ENCODE measurements at places on chromosomes 12 and 14.

DNA sequence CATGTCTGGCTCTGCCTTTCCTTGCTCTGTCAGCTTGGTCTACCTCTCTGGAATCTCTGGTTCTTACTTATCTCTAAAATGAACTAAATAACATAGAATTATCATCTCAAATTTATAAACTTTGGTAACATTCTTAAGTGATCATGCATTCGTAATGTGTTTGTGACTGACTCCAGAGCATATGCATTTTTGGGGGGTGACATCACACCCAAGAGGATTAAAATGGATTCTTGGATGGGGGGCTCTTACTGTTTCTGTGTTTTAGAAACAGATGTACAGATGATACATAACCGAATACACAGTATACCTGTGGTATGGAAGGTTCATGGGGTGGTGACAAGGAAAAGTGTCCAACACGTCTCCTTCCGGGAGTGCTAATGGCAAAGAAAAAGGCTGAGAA, 1162.1 kb downstream of the VRK1 start:
- no peak for DNase-seq

DNA sequence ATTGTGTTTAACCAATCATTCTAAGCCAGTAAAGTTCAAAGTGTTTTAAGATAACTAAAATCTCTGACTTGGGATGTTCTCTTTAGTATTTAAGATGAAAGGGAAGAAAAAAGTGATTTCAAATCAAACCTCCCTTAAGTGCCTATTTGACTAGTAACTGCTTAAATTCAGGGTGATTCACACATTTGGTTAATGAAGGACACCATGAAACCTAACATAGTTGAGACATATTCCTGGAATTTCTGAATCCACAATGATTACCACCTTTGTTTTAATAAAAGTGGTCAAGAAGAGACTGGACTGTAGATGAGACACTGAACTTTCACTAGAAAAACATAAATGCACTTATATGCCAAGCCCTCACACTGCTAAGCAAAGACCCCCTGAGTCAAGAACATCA, 138.7 kb downstream of the MED13L start:
- DNase-seq = no peak

DNA sequence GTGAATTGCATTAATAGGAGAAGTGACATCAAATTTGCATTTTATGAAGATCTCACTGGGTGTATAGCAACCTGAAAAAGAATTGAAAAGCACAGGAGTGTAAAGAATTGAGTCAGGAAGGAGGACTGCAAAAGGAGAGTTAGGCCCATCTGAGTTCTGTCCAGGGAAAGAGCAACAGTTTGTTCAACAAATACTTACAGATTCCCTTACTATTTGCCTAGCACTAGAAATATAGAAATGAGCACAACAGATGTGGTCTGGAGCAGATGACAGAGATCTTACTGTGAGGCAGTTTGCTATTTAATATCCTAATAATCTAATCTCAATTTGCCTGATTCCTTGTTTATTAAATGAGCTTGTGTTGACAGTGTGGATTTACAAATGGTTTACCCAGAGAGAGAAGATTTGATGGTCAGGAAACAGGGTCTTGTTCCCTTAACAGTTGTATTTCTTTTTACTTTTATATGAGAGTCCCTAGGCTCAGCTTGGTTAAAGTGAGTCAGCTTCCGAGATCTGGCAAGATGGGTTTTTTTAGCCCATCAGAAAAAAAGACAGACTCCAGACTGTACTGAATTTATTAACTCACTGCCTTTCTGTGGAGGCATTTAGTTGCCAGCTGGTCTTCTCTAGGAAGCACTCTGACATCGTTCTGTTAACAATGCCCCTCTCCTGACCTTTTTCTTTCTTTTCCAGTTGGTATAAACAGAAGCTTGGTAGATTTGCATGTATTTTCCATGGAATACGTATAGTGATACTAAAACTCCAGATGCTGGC, 229.7 kb downstream of the TTC6 start:
- no peak for DNase-seq

GRCh38 chr14:79916892-79917291, 294.4 kb downstream of the DIO2 start:
- no peak for DNase-seq

DNA sequence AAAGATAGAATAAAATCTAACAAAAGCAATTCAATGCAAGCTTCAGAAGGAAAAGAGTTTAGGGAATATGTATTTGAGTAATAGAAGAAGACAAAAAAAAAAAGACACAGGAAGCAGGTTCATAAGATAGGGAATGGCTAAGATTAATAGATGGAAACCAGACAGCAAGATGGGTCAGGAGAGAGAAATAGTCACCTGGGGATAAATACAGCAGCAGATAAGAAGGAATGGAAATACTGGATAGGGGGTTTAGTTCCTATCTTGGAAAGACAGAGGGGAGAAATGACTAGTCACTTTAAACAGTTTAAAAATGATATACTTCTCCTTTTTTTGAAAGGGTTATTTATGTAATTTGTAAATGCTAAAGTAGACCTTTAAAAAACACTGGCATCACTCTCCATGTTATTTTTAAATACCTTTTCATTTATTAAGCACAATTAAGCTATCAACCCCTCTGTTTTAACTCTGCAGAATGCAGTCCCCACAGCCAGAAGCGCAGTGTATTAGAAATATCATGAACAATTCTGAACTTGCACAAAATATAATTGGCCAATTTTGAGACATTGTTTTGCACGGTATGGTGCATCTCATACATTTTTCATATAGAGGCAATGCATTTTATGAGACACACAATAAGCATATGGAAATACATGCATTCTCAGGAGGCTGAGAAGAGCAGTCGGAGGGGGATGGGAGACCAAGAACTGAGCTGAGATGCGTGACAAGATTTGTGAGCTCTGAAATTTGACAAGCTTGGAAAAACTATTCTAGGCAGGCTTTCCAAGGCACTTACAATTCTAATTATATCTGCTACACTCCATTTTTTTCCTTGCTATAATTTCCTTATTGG, 303.4 kb upstream of the PRICKLE1 start:
- no peak for DNase-seq

DNA sequence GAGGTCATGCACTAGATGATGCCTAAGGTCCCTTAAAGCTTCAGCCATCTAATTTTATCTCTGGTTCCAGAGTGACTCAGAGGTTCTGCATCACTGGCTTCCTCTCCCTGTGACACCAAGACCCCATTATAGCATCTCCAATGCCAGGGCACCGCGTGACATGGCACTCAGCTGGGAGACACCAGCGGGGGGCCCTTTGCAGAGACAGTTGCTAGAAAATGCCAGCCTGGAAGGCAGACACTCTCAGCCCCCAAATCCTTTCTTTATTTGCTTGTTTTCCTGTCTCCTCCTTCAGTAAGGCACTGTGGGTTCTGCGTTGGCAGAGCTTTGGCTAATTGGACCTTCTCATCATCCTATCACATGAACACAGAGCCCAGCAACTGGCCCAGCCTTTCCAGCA, 123.5 kb upstream of the VRK1 start:
- no peak for DNase-seq

DNA sequence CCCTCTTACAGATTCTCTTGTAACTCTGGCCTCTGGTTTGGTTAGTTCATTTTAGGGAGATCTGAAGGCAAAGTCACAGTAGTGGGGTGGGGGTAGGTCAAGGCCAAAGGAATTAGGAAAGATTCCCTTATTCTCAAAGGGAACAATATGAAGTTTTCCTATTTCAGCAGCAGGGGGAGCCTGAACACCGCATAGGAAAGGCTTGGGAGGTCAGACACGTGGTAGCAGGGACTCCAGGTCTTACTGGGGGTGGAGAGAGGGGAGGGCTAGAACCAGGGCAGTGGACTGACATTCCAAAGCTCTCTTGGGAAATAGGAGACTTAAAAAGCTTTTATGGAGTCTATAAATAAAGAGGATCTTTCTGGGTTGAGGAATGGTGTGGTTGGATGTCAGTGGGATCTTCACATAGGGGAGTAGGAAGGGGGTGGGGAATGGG, 1.3 kb downstream of the ZC3H10 start:
- DNase-seq = peak; percentile 86

GRCh38 chr14:68403191-68404145, 389.4 kb downstream of the ZFP36L1 start:
- no peak for DNase-seq

GRCh38 chr14:69137416-69137815, 15.5 kb downstream of the DCAF5 start:
- DNase-seq = no peak

- DNase-seq = peak; percentile 48
Observed at GRCh38 chr12:100715976-100716944, 78.3 kb upstream of the ANO4 start.

DNA sequence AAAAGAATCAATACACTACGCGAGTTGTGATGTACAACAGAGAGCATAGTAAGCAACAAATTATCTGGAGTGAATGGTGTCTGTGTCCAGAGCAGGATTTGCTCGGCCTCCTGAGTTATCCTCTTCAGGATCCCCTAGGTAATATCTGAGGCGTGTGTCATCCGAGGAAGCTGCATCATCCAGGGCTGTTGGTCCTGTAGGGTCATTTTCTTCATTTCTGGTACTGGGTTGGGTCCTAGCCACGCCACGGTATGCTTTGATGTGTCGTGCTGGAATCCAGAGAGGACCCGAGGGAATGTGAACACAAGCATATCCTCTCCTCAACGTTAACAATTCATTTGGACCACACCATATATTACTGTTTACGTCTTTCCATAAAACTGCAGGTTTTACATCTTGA, 19.0 kb upstream of the CLEC4E start:
- no peak for DNase-seq

Data from iPS-NIHi11 (cell line).